ENCODE measurements at places on chromosomes 1 and 21. TPM values are rescaled to one million over a fixed set of nuclear protein-coding genes. Genes with fewer than 3 reads are reported as not detected.

Gene LCE1D
- not detected for polyA plus RNA-seq

Gene TLR5
- 5.4 TPM for polyA plus RNA-seq

Gene KCNA3
- polyA plus RNA-seq = 0.15 TPM

Gene ACTRT2
- not detected for polyA plus RNA-seq

Gene OR10J1
- not detected for polyA plus RNA-seq

Gene SYNC
- 1.3 TPM for polyA plus RNA-seq

Gene CD48
- polyA plus RNA-seq = 1.5 TPM

Gene MX2
- 1.1 TPM for polyA plus RNA-seq

Gene ADGRL4
- polyA plus RNA-seq = 21.2 TPM

Gene SPRR2D
- not detected for polyA plus RNA-seq

Data from renal pelvis (tissue), 12 donors.